Muscle of leg (tissue), 16 donors: ENCODE measurements at places on chromosomes 12 and 14. TPM values are rescaled to one million over a fixed set of nuclear protein-coding genes. Genes with fewer than 3 reads are reported as not detected.

The NAA30 gene
- polyA plus RNA-seq, result 25.0 TPM

The TMX1 gene
- 36.7 TPM for polyA plus RNA-seq

The DAO gene
- polyA plus RNA-seq, result 0.16 TPM

The FITM1 gene
- polyA plus RNA-seq, result 147 TPM

The KCNK13 gene
- 0.28 TPM for polyA plus RNA-seq
